ENCODE measurements at places on chromosomes 11 and 22. TPM values are rescaled to one million over a fixed set of nuclear protein-coding genes. Genes with fewer than 3 reads are reported as not detected.

The APOBEC3A gene
- total RNA-seq, result not detected

The OR5A1 gene
- not detected for total RNA-seq

The PATE2 gene
- not detected for total RNA-seq

The TRIM29 gene
- total RNA-seq, result not detected

The WDR74 gene
- 176 TPM for total RNA-seq

The TREH gene
- not detected for total RNA-seq

The NTM gene
- total RNA-seq, result 65.7 TPM

The RASGRP2 gene
- not detected for total RNA-seq

The PPP1R14B gene
- total RNA-seq, result 614 TPM

The CHRM4 gene
- total RNA-seq, result 0.40 TPM

The MYO7A gene
- total RNA-seq, result 0.51 TPM

The KRTAP5-1 gene
- not detected for total RNA-seq

The MAPK12 gene
- total RNA-seq, result 50.6 TPM

The EXT2 gene
- 120 TPM for total RNA-seq

The IGLL5 gene
- not detected for total RNA-seq

The KDM4D gene
- total RNA-seq, result 3.2 TPM

The SCN4B gene
- not detected for total RNA-seq

The CCDC116 gene
- total RNA-seq, result not detected

The NUDT8 gene
- total RNA-seq, result 21.5 TPM

The STT3A gene
- total RNA-seq, result 145 TPM

The TRMT2A gene
- 94.3 TPM for total RNA-seq

The ZNF280B gene
- total RNA-seq, result 1.7 TPM

The PRODH gene
- 0.06 TPM for total RNA-seq

The PDE3B gene
- not detected for total RNA-seq

The ANO3 gene
- not detected for total RNA-seq

The SAA1 gene
- total RNA-seq, result 0.69 TPM

The BARX2 gene
- total RNA-seq, result not detected

The NXPE1 gene
- not detected for total RNA-seq

The RASL10A gene
- 3.6 TPM for total RNA-seq

The NAALADL1 gene
- not detected for total RNA-seq

The VSIG10L2 gene
- not detected for total RNA-seq

The OR52A5 gene
- total RNA-seq, result not detected

The DBX1 gene
- total RNA-seq, result not detected

The FAM181B gene
- total RNA-seq, result not detected

The OR51E2 gene
- total RNA-seq, result not detected

The NEAT1 gene
- 12.9 TPM for total RNA-seq

The KCNJ1 gene
- total RNA-seq, result not detected
